ENCODE measurements at places on chromosomes 5 and 9.

DNA sequence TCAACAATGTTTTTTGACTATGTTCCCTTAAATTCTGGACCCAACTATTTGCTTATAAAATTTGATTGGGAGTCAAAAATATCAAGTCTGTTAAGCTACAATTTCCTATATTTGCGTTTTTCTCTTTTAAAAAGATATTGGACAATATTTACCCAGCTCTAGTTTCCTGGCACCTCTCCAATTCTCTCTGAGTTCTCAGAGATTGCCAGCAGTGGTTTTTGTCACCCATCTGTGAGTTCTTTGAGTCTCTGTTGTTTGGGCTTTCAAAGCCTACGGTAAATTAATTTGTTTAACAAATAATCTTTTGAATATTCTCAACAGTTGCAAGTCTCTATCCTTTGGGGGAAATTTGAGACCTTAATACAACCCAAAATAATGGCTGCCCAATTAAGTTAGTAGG lies 174.2 kb upstream of the PUM3 start:
- DNase-seq = no peak

DNA sequence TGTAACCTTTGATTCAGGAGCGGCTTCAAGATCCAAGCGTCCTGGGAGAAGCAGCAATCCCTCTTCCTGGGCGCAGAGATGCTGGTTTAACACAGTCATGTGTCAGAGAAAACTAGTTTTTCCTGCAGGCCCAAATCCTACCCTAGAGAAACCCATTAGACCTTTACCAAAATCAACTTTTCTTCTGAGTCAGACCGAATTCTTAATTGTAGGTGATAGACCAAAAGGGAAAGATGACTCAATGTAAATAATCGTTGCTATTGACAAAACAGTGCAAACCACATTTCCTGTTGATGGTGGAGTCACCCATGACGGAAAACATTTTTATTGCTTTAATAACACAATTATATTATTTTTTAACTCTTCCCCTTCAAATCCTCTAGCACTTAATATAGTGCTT lies 40.1 kb downstream of the SLC1A1 start:
- no peak for DNase-seq

- no peak for DNase-seq
Measured at GRCh38 chr5:54205453-54205852, 104.9 kb downstream of the ARL15 start.

DNA sequence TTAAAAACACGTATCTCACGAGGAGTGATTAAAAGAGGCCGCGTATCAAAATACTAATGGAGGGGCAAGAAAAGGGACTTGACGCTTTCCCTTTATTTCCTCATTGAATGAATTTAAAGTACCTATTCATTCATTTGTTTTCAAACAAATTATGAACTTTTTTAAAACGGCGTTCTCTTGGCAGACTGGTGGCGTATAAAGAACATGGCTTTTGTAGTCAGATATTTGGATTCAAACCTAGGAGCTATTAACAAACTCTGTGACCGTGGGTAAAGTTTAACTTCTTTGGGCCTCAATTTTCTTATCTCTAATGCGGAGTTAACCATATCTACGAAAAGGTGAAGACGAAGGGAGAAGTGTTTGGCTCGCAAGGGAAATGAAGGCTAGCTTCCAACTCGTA lies 876 bp downstream of the CAAP1 start:
- peak; percentile 27 for DNase-seq

DNA sequence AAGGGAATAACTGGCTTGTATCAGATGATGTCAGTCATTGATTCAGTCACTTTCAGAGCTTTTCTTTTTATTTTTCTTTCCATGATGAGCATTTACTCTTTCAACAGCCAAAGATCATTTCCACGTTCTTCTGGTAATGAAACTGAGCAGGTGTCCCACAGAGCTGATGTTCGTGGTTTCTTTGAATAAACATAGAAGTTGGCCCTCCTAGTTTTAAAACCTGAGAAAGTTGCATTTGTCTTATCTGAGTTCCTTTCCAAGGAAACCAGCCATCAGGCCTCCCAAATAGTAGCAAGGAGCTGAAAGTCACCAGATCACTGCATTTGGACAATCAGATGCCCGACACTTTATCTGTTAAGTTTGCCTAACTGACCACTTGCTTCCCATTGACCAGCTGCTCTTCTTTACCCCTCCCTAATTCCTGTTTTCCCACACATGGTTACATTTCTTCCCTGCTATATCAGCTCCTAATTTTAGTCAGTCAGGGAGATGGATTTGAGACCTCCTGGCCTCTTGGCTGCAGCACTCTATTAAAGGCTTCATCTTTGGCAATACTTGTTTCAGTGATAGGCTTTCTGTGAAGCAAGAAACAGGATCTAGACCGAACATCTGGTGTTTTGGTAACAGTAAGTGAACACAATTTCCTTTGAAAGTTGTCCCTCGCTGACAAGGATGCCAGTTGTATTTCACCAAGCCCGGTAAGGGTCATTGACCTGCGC lies 420.8 kb downstream of the CHSY3 start:
- no peak for DNase-seq

DNA sequence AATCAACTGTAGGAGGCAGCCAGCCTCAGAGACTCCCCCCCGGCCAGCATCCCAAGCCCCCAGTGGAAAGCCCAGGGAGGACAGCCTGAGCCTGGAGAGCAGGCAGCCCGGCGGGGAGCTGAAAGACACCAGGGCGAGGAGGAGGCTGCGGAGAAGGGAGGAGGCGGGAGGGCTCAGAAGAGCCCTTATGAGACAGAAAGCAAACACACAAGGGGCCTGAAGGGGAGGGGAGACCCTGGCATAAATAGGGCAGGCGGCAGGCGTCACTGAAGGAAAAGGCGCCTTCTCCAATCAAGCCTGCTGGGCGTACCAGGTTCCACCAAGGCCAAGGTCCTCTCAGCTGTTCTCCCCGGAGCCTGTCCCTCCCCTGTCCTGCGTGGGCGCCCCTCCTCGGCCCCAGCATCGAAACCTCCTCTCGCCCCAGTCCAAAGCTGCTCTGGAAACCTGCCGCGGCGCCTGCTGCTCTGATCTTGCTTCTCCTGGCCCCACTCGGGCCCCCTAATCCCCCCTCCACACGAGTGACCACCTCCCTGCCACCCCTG lies 1.3 kb downstream of the SLC9A3 start:
- DNase-seq = no peak

DNA sequence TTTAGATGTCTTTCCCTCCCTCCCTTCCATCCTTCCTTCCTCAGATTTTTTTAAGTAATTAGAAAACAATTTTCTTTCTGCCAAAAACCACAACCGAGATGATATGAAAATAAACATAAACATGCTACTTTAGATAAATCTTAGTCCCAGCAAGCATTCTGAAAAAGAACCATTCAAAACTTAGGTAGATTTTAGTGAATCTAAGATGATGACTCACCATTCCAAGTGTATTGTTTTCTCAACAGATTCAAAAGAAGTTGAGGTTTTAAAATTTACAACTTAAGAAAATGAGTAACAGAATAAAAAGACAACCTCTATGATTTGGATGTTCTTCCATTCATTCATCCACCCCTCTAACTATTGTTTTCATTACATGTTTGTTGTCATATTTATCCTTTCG lies 465.1 kb downstream of the PDE4D start:
- no peak for DNase-seq

DNA sequence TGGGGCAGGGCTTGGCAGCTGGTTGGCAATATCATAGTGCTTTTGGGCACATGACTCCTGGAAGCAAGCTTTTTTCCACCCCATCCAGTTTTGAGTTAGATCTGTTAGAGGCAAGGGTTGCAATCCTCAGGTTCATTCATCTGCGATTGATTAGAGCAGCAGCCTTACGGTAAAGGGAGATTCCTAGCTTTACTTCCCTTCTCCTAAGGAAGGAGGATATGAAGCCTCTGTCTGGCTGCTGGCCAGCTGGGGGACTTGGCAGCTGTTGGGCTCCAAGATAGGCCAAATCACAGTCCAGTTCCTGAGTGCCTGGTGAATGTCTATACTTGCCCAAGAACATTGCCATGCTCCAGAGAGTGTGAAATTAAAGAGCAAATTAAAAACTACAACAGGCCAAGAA lies 113.4 kb upstream of the CCNH start:
- DNase-seq = no peak

DNA sequence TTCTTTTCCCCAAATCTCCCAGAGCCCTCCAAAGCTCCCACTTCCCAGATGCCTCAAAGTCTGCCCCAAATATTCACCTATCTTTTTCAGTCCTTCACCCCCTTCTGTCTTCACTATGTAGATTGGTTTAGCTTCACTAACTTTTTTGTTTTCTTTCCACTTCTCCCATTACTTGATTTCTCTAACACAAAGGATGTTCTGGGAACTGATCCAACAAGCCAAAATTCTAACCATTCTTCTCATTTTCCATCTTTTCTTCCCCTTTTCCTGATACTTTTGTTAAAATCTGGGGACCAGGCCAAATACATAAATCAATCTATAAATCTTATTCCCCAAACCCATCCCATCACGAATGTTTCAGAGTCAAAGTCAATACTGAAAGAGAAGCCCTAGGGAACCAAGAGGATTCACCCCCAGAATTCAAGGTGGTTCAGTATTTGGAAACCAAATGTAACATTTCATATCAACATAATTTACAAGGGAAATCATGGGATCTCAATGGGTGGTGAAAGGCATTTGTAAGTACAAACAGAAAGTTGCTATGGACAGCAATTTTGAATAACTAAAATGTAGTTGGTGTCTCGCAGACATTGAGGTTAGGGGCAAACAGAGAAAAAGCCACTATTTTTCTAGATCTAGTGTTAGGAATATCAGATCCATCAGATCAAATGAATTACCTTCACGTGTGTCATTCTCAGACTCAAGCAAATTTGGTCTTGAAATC lies 35.3 kb downstream of the APTX start:
- DNase-seq = peak; percentile 27

GRCh38 chr5:53322257-53322656 lies 158.2 kb upstream of the FST start:
- DNase-seq = no peak

- DNase-seq = no peak
Measured at GRCh38 chr5:150663936-150664335, 2.9 kb downstream of the MYOZ3 start.

DNA sequence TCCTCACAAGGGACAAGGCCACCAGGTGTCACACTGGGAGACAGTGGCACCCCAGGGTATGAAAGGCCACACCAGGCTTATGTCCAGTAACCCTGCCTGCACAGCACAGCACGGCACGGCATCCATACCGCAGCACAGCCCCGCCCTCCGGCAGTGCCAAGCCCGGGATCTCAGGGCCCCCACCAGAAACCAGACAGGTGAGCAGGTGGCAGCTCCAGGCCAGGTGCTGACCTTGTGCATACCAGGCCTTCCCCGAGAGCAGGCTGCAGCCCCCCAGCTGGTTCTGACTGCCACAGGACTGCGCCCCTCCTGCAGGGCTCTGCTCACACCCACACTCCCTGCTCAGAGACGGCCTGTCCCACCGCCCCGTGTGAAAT lies 56.5 kb downstream of the ADAMTS2 start:
- no peak for DNase-seq

- no peak for DNase-seq
Measured at GRCh38 chr5:173246511-173246910, 11.5 kb upstream of the NKX2-5 start.

GRCh38 chr5:141651728-141652105 lies 499 bp upstream of the FCHSD1 start:
- DNase-seq = no peak

DNA sequence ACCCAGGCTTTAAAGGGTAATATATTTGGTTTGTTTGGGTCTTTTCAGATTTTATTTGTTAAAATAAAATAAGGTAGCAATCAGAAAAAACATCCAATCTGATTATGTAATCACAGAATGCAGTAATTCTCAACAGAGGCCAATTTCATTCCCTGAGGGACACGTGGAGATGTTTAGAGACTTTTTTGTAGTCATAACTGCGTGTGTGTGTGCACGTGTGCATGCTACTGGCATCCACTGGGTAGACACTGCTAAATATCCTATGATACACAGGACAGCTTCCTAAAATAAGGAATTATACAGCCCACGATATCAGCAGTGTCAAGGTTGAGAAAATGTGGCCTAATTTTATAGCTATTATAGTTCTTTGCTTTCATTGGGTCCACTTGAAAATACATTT lies 180.8 kb upstream of the KLF9 start:
- no peak for DNase-seq

GRCh38 chr9:19032406-19032805 lies 603 bp downstream of the SAXO1 start:
- DNase-seq = no peak

- no peak for DNase-seq
Measured at GRCh38 chr9:38339087-38339486, 53.4 kb upstream of the ALDH1B1 start.
